Astrocyte (in vitro differentiated cells and primary cell): ENCODE measurements at places on chromosomes 2 and 18. TPM values are rescaled to one million over a fixed set of nuclear protein-coding genes. Genes with fewer than 3 reads are reported as not detected.

- peak; percentile 40 for DNase-seq
Observed at GRCh38 chr2:84486441-84487115, 27.5 kb upstream of the SUCLG1 start.

DNA sequence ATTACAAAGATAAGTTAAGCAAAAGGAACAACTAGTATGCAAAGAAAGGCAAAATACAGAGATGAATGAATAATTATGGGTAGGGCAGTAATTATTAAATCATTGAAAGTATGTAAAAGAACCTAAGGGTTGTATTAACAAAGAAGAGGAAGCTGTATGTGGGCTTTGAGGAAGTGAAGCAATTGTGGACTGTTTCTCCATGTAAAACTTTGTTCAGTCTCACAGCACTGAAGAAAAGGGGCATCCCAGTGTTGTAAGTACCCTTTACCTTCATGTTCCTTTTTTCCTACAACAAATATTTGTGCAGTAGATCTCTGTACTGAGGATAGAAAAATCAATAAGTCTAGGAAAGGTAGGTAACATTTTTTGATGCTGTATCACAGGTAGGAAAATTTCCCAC is 388.7 kb upstream of the NRP2 start:
- no peak for DNase-seq

GRCh38 chr2:28433215-28433614 is 40.6 kb downstream of the FOSL2 start:
- DNase-seq, result no peak

ASPRV1 gene
- 0.23 and 0.26 TPM in 2 replicates for total RNA-seq

DNA sequence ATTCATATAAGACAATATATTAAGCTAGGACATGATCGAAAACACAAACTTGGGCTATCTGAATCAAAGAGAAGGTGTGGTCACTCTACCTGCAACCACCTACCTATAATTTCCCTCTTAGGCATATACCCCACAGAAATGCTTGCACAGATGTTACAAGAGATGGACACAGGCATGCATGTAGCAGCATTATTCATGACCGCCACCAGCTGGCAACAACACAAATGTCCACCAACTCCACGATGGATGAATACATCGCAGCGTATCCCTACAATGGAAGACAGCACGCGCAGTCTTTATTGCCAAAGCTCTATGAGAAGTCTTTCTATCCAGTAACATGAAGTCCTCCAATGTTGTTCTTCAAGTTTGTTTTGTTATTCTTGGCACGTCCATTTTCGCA is 90.8 kb downstream of the ARL4C start:
- no peak for DNase-seq

DNA sequence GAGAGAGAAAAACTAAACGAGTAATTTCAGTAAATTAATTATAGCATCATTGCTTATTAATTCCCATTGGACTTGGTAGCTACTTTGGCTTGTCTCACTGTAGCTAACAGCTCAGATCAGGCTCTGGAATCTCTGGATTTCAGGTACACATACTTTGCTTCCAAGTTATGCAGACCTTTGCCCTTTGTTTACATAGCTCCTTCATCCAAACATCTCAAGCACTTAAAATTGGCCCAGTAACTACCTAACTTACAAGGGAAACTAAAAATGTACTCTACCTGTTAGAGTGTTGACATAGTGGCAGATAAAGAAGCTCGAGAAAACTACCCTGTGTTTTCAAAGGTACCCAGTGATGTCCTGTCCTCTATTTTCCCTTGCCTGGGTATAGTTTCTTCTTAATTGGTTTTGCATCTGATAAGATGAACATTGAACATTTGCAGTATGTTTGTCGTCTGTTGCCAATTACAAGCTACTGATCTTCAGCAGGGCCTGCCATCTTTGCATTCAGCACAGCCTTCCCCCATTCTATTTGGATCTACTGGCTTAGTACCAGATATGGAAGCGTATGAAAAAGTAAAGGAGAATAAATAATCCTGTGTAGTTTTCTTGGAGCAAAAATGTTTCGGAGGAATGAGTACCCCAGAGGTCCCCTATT is 601.5 kb upstream of the FANCL start:
- no peak for DNase-seq

DNA sequence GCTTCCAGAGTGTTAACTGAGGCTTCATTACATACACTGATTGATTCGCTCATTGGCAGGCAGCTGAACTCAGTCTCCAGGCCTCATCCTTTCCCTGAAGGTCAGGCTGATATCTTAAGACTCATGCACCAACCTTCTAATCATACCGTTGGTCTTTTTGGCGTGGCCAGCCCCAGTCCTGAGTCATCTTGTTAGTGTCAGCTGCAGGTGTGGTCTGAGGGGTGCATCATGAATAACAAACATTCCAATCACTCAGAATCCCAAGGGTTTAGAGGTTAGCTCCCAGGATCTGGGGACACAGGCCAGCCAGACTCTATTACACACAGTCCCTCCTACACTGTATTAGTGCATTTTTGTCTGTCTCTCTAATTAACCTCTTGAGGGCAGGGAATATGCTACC is 271.5 kb downstream of the HRH4 start:
- DNase-seq, result no peak

- DNase-seq, result no peak
Observed at GRCh38 chr2:222305516-222306392, 7.0 kb upstream of the PAX3 start.

CTNNA2 gene
- 3.9 and 4.3 TPM in 2 replicates for total RNA-seq

NAT8 gene
- total RNA-seq, result not detected in 2 replicates

GRCh38 chr2:145402706-145403277 is 882.9 kb upstream of the ZEB2 start:
- DNase-seq, result peak; percentile 23
